ENCODE measurements at places on chromosomes 4 and X.

- no peak for DNase-seq
Observed at GRCh38 chr4:89140168-89140759, 28.9 kb downstream of the TIGD2 start.

DNA sequence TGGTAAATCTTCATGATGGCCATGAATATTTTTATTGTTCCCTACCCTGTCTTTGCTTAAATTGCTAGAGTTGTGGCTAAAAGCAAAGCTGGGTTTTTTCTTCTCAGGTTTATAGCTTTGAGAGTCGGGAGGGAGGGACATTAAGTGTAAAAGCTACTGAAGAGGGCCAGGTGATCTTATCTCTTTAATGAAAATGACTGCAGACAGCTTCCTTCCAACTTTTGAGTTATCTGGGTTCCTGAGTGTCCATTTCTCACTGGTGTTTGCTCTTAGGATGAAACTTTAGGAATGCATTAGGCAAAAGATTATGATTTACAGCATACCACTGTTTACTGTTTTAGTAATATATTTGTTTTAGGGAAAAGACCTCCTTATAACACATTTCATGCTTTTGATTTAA lies 187.7 kb downstream of the SHROOM3 start:
- DNase-seq: no peak

- DNase-seq: no peak
Observed at GRCh38 chr4:33080275-33080674, 2360.1 kb downstream of the PCDH7 start.

DNA sequence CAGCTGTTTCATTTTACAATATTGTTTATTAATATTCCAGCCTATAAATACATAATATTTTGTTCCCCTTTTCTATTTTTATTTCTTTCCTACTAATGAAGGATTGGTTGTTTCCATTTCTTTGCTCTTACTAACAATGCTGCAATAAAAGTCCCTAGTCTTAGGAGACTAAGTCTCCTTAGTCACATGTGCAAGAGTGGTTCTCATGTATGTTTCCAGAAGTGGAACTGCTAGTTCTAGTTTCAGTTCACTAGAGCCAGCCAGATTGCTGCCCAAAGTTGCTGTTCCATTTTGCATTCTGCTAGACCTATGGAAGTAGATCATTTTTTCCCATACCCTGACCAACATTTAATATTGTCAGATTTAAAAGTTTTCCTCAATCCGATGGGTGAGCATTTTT lies 44.3 kb downstream of the CNGA1 start:
- no peak for DNase-seq

GRCh38 chrX:43510209-43510608 lies 145.9 kb upstream of the MAOA start:
- no peak for DNase-seq

- no peak for DNase-seq
Observed at GRCh38 chr4:136985683-136986082, 546.6 kb downstream of the PCDH18 start.

DNA sequence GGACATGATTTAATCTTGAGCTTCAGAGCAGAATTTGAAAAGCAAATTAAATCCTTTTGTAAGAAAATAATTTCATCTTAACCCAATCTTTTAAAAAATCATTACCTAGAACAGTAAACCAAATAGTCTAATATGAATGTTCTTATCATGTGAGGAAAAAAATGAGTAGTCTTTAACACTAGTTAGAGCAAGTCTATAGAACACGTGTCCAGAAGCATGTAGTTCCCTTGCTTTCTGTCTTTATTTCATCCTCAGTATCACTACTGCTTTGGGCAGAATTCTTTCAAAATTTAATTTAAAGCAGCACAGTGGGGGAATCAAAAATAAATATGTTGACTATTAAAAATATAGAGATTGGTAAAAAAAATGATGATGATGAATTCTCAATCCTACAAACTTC lies 2.1 kb downstream of the RBM47 start:
- DNase-seq: no peak
